ENCODE measurements at places on chromosomes 3 and 15.

GRCh38 chr3:176796371-176796770 is 400.9 kb downstream of the TBL1XR1 start:
- no peak for DNase-seq

DNA sequence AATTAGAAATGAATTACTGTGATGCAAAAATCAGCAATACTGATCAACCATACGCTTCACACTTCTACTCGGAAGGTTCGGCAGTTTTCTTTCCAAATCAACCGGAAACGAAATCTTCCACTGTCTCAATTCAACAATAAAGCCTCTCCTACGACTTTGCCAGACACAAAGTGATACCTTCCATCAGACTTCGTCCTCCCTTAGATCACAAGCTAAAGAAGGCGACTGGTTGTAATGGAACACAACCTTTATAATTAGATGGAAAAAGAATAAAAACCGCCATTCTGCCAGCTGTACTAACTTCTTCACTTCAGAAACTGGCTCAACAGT is 618 bp downstream of the PARL start:
- peak; percentile 47 for DNase-seq

GRCh38 chr3:153097213-153097612 is 64.8 kb upstream of the RAP2B start:
- no peak for DNase-seq

- DNase-seq: no peak
Observed at GRCh38 chr3:30712991-30713390, 106.6 kb downstream of the TGFBR2 start.

Measured in NB4 (cell line).